NCI-H2029 treated with DMSO at 0.1 percent for 48 hours (cell line): ENCODE measurements at places on chromosomes 16 and 17.

DNA sequence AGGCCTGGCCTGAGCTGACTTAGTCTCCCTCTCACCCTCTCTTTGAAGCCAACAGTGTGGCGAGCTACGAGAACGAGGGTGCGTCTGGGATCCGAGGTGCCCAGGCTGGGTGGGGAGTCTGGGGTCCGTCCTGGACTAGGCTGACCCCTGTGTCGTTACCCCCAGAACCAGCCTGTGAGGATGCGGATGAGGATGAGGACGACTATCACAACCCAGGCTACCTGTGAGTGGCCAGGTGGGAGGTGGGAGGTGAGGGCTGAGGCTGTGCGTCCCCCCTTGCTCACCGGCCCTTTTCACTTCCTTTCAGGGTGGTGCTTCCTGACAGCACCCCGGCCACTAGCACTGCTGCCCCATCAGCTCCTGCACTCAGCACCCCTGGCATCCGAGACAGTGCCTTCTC is 1.6 kb downstream of the LAT start:
- no peak for DNase-seq

GRCh38 chr16:23283571-23283970 is 18.5 kb upstream of the SCNN1B start:
- no peak for DNase-seq

DNA sequence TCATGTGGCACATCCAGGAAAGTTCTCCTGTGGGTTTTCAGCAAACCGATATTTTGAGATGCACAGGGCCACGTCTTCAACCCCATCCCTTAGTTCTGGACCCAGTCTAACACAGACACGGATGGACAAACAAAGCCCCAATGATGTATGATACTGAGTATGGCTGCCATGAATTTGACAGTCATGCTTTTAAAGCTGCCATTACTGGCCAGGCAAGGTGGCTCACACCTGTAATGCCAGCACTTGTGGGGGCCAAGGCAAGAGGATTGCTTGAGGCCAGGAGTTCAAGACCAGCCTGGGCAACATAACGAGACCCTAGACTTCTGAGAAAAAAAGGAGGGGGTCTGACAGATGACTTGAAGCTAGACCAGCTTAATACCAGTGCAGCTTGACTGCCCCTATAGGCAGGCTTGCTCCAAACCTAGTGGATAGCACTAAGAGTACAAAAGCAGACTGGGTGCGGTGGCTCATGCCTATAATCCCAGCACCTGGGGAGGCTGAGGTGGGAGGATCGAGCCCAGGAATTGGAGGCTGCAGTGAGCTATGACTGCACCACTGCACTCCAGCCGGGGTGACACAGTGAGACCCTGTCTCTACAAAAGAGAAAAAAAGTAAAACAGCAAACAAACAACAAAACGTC is 10.8 kb upstream of the ZNF629 start:
- DNase-seq = no peak

DNA sequence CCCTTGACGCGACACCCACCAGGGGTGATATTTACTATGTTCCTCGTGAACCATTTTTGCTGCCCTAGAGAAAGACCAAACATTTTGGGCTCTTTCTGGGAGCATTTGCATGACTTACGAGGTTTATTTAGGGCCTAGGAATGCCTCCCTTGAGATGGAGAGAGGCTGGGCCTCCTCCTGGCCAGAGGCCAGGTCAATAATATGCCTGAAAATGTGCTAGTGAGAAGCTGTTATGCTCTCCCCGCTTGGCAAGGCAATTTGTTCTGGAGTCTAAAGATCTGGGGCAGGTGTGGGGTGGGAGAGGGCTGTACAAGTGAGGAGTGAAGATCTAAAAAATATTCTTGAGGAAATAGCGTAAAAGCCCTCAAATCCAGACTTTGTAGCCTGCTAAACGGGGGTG is 587.3 kb upstream of the CDH5 start:
- DNase-seq = no peak

DNA sequence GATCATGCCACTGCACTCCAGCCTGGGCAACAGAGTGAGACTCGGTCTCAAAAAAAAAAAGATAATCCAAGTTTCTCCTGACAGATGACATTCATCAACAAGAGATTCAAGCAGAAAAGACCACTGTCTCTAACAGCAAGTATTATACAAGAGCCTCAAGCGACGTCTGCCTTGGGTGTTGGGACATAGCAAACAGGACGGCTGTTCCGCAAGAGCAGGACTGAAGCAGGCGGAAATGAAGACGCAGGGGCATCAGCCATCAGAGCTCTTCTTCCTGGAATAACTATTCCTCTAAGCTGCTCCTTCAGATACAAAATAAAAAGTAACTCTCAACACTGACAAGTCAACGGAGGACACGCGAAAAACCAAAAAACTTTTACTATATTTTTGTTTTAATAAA is 54.0 kb downstream of the ANKRD11 start:
- no peak for DNase-seq

DNA sequence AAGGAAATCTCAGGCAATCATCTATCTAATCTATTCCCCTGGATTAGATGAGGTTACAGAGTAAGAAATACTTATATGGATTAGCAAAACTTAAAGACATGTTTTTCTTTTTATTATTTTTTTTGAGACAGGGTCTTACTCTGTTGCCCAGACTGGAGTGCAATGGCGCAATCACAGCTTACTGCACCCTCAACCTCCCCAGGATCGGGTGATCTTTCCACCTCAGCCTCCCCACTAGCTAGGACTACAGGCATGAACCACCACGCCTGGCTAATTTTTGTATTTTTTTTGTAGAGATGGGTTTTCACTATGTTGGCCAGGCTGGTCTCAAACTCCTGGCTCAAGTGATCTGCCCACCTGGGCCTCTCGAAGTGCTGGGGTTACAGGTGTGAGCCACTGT is 3.3 kb upstream of the NFE2L1 start:
- no peak for DNase-seq

DNA sequence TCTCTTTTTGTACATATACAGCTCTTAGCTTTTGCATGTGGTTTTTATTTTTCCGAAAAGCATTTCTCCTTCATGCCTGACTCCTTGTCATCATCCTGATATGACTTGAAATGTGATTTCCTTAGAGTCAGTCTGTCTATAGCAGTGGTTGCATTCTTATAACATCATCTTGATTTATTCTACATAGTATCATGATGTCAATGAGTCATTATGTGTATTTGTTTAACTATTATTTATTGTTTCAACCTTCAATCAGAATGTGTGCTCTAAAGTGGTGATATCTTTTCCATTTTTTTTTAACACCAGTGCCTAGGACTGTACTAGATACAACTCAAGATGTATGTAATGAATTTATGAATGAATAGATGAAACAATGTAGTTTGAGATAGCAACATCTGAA is 354.9 kb upstream of the CDH8 start:
- no peak for DNase-seq

- DNase-seq = no peak
Observed at GRCh38 chr16:65038100-65038499, 83.8 kb downstream of the CDH11 start.

GRCh38 chr16:69093974-69094373 is 11.5 kb upstream of the HAS3 start:
- peak; percentile 75 for DNase-seq

- no peak for DNase-seq
Observed at GRCh38 chr16:21565507-21565860, 33.9 kb upstream of the METTL9 start.

- no peak for DNase-seq
Observed at GRCh38 chr16:88533381-88533917, 36.8 kb upstream of the ZC3H18 start.

DNA sequence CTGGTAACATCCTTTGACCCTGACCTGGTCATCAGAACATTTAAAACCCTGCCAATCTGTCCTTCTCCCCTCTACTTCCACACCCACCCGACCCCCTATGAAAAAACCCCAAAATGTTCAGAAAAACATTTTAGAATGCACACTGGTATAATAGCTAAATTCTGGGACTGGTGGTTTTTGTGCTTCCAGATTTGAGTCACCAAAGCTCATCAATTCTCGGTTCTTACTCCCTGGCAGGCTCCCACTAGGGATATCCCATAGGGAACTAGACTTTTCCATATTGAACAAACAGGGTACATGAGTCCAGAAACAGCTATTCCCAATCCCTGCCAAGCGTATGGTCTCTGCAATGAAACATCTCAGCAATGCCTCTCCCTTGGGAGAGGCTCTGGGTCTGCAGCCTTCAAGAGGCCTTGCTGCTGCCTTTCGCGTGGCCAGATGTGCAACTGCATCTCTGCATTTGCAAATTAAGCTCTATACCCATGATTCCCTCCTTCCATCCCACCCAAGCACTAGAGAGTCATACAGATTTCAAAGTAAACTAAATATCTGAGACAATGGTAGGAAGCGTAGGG is 67.7 kb downstream of the SMG6 start:
- DNase-seq = no peak

DNA sequence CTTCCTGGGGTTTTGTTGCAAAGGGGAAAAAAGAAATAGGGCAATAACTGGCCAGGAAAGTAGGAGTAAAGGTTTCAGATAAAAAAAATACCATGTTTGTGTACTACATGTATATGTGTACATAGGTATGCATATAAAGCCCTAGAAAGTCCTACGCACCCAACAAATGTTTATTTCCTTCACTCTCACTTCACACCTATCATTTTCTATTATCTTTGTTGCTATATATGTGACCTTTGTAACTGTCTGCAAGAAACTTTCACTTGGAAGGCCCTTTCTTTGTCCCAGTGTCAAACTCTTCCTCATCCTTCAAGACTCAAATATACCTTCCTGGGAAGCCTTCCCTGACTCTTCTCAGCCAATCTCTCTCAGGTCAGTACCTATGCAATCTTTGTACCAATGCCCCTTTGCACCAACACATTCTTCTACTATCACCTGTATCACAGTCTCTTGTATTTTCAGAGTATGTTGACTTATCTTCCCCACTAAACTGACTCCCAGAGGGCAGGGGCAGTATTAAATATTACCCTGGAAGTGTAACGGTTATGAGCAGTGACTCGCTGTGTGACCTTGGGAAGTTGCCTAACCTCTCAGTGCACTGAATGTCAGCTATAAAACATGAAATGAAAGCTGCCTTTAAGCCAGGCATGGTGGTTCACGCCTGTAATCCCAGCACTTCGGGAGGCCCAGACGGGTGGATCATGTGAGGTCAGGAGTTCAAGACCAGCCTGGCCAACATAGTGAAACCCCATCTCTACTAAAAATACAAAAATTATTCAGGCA is 6.5 kb downstream of the XPO6 start:
- DNase-seq = no peak

DNA sequence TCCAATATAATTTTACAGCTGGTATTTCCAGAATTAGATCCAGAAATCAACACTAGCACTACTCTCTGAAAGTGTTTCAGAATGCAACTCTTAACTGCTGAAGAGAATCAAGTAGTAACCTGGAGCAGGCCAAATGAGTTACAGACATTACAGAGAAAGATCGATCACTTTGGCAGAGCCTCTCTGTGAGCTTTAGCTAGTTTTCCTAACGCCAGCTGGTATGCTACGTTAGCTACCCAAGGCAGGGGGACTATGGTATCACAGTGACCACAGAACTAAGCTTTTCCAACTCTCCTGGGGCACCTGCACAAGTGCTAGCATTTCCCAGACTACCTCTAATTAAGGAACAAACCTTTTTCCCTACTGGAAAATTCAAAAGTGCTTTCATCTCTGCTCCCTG is 30.4 kb downstream of the TRAF4 start:
- DNase-seq = no peak

- DNase-seq = no peak
Observed at GRCh38 chr16:53503991-53504663, 1.1 kb upstream of the AKTIP start.

DNA sequence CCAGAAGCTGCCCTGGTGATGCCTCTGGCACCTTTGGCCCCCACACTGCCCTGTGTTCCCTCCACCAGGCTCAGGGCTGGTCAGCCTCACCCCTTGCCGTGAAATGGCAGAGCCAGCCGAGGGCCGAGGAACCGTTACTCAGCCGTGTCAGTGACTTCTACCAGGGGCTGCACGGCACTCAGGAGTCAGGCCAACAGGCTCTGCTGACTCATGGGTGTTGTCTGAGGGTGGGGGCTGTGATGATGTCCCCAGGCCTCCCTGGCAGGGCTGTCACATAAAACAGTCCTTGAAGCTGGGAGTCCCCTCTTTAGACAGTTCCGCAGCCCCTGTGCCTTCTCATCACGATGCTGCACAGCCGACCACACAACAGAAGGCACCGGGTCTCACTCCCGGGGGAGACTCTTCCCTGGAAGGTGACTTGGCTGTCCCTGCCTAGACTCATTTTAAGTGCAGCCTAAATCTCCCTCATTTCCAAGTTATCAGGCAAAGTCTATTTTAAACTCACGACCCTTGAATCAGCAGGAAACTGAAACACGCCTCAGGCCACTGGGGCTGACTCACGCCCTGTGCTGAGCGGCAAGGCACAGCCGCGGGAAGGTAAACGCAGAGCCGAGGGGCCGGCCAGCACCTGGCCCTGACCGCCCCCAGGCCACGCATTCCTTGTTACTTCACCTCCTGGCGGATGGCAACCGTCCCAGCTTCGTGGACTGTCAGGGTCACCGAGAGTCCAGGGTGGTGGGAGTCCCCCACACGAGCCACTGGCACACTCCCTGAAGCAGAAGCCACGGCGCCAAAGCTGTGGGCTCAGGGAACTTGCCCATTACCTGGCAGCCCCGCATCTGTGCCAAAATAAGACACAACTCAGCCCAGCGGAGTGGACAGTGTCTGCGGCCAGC is 102.6 kb downstream of the ZNF778 start:
- DNase-seq = no peak

- no peak for DNase-seq
Observed at GRCh38 chr16:81823734-81824133, 44.6 kb downstream of the PLCG2 start.

GRCh38 chr17:31859487-31860008 is 504 bp upstream of the COPRS start:
- no peak for DNase-seq

DNA sequence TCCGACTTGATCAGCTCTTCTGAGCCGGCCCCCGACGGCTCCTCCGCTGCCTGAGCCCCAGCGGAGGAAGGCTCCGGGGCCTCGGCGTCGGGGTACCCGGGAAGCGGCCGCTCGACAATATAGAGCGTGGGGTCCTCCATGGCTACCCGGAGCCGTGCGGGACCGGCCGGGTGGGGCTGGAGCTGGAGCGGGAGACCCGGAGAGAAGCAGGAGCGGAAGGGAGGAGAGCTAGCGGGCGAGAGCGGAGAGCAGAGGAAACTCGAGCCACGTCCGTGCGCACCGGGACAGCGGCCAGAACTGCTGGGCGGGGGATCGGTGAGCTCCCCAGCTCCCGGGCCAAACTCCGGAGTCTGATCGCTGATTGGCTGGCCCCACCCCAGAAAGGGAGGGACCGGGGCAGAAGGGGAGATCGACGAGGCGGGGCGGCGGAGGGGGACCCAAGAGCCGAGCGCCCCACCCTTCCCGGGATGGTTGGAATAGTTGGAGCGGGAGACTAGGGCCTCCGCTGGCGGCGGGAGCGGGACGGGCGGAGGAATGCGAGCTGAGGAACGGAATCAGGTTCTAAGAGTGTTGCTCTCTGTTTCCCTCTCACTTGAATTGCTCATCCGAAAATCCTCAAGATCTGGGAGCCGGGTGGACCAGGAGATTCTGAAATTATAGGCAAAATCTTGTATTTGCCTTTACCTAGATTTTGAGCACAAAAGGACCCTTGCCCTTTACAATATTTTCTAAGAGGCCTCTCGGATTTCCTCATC is at the start of gene CAVIN1:
TSS of gene CAVIN1 (minus strand) at position 299 of the 755 bp plus-strand sequence. CDS start at position 140, 159 bp downstream.
- peak; percentile 19 for DNase-seq

- no peak for DNase-seq
Observed at GRCh38 chr17:77235370-77235941, 94.7 kb downstream of the SEC14L1 start.
